Transverse colon (tissue), 4 donors: ENCODE measurements at places on chromosomes 12 and 14. TPM values are rescaled to one million over a fixed set of nuclear protein-coding genes. Genes with fewer than 3 reads are reported as not detected.

DNA sequence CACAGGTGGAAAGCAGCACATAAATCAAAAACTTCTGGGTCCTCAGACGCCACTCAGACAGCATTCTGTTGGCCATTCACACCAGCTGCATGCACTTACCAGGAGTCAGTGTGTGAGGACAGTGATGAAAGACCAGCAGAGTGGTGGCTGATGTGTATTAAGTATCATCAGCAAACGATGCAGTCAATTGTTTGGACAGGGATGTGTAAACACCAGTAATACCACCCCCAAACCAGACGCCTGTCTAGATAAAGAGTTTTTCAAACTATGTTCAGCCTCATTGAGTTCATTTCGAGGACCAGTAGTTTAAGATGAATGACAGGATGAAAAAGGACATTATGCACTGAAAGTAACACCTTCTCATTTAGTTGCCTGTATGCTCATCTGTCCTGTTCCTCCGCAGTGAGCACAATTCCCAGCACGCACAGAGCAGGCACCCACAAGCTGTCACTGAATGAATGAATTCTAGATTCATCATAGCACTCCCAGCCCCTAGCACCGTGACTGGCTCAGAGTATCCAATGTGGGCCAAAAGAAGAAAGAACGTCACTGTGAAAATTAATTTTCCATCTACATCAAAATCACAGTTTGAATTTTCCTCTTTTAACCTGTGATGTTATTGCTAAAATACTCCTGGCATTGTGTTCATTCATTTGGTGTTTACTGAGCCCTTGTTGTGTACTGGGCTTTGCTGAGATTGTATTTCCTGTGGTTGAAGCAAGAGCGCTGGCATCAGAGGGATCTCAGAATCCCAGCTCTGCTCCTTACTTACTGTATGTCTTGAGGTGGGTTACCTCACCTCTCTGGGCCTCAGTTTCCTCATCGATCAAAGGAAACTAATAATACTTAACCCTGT is 124.8 kb upstream of the NOS1 start:
- DNase-seq, result no peak

DNA sequence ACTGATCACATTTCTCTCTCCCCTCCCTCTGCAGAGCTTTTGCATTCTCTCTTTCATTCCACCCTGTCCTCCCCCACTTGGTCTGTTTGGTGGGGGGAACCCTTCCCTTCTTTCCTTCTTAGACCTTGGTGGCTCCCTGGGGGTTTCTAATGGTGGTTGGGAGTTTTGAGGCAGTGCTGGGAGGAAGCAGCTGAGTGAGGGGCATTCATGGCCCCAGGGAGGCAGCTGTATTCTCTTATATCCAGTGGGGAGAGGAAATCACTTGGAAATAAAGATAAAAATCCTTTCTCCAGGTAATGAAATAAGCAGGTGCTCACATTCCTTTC is 13.3 kb downstream of the NGDN start:
- no peak for DNase-seq

DNA sequence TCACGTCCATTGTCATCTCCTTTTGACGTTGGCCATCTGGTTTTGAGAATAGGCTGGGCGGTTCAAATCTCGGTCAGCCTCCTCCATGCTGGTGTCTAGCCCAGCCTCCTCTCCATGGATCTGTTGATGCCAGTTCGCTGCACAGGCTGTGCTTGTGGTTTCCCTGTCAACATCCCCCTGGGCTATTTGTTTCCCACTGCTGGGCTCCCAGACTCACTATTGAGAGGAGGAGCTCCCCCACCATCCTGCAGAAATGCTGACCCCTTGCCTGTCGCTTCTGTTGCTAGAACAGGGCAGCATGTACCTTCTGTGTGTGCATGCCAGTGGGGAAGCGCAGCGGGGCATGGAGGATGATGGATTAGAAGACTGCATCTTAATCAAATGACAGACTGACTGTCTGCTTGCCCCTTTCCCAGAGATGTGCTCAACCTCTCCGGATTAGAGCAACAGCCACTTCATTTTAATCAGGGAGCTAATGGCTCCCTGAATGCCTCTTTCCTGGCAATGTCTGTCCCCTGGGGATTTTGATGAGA is 170.5 kb downstream of the TSPAN9 start:
- no peak for DNase-seq

- DNase-seq, result no peak
These were observed 3.7 kb upstream of the ETFBKMT start for GRCh38 chr12:31655792-31656191.

- DNase-seq, result no peak
These were observed 25.3 kb downstream of the PRPF40B start for GRCh38 chr12:49648712-49649003.

- DNase-seq, result no peak
These were observed 38.9 kb downstream of the TPCN1 start for GRCh38 chr12:113260127-113260526.

- DNase-seq, result no peak
These were observed 64.4 kb downstream of the TMTC1 start for GRCh38 chr12:29719381-29719780.

DNA sequence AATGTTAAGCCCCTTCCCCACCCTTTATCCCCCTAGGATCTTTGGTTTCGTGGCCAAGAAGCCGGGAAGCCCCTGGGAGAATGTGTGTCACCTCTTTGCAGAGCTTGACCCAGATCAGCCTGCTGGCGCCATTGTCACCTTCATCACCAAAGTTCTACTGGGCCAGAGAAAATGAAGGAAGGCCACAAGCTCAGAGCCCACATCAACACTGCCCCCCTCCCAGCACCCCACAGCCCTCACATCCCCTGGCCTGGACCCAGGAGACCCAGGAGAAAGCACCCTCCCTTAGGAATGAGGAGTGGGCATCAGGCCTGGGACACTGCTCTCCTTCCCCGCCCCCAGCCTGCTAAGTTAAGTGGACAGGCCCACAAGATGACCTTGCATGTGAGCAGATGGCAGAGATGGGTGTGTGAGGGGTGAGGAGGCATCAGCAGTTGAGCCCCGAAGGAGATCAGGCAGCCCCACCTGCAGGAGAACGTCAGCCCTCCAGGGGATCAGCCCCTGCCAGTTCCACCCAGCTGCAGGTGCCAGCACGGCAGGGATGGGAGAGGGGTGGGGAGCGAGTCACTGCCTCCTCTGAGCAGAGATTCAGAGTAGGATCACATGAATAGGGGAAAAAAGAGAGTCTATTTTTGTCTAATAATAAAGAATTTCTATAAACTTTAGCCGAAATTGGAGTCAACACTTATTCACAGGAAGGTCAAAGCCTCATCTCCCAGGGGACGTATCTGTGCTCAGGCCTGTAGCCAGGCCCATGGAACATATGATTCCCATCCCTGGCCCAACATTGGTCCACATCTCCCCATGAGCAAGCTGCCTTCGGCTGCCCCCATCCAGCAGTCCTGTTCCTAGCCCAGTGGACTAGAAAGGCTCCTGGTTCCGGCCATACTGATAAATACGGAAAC is 14.1 kb downstream of the TNS2 start:
- DNase-seq, result peak; percentile 22

DNA sequence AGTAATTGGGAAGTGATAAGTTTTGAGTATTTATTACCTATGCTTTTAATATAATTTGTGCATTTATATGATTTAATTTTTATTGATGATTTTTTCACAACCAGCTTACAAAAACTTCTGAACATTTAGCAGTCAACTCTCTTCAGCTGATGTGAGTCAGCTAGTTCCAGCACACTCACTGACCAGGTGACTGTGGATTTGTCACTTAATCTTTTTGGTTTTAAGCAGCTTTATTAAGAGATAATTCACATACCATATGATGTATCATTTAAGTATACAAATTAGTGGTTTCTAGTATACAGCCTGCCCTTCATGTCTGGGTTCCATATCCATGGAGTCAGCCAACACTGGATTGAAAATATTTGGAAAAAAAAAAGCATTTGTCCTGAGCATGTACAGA is 103.5 kb downstream of the SYNE2 start:
- no peak for DNase-seq

- DNase-seq, result no peak
These were observed 13.0 kb downstream of the NUDT4 start for GRCh38 chr12:93390549-93391297.

The TUNAR gene
- total RNA-seq, result not detected

The SERPINA1 gene
- total RNA-seq, result 51.3 TPM
